ENCODE measurements at places on chromosomes 2 and 18. TPM values are rescaled to one million over a fixed set of nuclear protein-coding genes. Genes with fewer than 3 reads are reported as not detected.

Gene KIF5C
- total RNA-seq = 9.4 TPM

Gene CPLX4
- total RNA-seq = not detected

Gene DQX1
- total RNA-seq = 0.36 TPM

Gene EML6
- 3.3 TPM for total RNA-seq

Gene STK25
- total RNA-seq = 150 TPM

Gene CAMKMT
- total RNA-seq = 17.1 TPM

Gene CIB4
- not detected for total RNA-seq

Gene DNAJC5G
- not detected for total RNA-seq

Gene RAX
- total RNA-seq = not detected

Gene RESP18
- total RNA-seq = not detected

Gene FEV
- total RNA-seq = not detected

Gene MGAT4A
- total RNA-seq = 295 TPM

Gene RRM2
- total RNA-seq = 0.66 TPM

Gene BOLL
- total RNA-seq = not detected

Gene MAB21L4
- not detected for total RNA-seq

Gene ALPP
- total RNA-seq = not detected

Gene LRRTM1
- not detected for total RNA-seq

Gene PTPN18
- total RNA-seq = 42.8 TPM

Gene REG1B
- total RNA-seq = not detected

Gene SPEG
- total RNA-seq = 20.3 TPM

Gene RAMP1
- total RNA-seq = not detected

Gene PPP1R7
- total RNA-seq = 65.4 TPM

Gene NXPH2
- not detected for total RNA-seq

Gene CCDC178
- total RNA-seq = not detected

Gene KLHL41
- total RNA-seq = not detected

Gene PARD3B
- 2.3 TPM for total RNA-seq

Gene PREB
- total RNA-seq = 35.9 TPM

Gene C2orf80
- not detected for total RNA-seq

Gene IKZF2
- 18.9 TPM for total RNA-seq

Gene TFCP2L1
- total RNA-seq = not detected
